ENCODE measurements at places on chromosomes 13 and 19.
A peak's percentile ranks its signal among the peaks of the same experiment; 100 is the strongest.

DNA sequence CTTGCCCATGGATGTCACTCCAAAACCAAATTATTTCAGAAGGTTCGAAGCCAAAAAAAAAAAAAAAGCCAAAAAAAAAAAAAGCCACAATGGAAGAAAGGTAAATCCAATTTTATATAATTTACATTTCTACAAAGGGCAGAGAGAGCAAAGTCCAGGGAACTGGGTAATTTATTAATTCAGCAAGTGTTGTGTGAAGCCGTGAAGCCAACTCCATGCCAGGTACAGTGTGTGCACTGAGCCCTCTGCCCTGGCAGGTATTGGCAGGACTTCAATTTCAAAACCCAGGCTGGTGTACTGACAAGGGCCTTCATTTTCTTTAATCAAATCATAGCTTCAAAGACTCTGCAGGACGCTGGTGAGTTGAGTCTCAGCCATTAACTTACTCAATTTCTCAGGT, 5.5 kb upstream of the RFPL4A start:
- no peak for DNase-seq

GRCh38 chr13:30526612-30527495, 61.1 kb upstream of the HMGB1 start:
- DNase-seq = no peak

GRCh38 chr13:75299246-75299645, 182.7 kb downstream of the TBC1D4 start:
- no peak for DNase-seq

DNA sequence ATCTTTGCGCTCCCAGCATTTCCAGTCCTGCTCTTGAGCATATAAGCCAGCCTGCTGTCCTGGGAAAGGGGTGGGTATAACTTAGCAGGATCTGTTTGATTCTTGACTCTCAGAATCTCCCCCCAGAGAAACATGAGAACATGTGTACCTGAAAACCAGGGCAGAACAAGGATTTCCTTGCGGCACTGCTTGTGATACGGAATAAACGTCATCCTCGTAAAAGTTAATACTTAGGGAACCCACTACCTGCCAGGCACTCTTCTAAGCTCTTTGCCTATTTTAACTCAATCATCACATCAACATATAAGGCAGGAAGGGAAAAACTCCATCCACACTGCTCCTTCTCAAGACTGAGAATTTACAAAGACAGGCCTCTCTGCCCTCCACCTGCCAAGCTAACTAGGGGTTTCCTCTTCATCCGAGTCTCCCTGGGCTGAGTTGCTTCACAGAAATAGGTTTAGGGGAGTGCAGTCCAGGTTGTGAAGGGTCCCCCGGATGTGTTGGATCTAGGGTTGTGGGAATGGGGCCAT, 1.1 kb downstream of the ZNF653 start:
- DNase-seq = no peak

DNA sequence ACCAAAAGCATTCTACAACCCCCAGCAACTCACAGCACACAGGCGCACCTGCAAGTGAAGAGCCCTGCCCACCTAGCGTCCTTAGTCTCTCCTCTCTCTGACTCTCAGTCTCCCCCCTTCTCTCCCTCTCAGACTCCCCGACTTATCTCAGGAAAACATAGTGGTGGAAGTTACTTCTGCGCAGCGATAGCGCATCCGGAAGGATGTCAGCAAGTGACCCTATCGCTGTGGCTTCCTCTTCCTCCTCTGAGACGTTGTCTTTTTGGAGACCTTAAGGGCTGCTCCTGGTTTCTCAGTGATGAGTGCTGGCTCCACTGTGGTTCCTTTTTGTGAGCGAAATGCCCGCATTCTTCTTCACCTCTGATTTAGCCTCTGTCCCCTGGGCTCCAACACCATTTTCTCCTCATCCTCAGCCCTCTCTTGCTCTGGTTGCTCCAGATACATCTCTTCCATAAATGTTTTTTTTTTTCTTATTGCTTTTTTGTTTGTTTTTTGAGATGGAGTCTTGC, 1.4 kb upstream of the YIF1B start:
- no peak for DNase-seq

- DNase-seq = no peak
These were observed 19.4 kb upstream of the DHRS12 start for GRCh38 chr13:51823359-51823758.

GRCh38 chr13:50801087-50801931, 42.2 kb downstream of the DLEU7 start:
- DNase-seq = peak; percentile 70

GRCh38 chr19:7355871-7356270, 7.1 kb downstream of the ARHGEF18 start:
- no peak for DNase-seq

DNA sequence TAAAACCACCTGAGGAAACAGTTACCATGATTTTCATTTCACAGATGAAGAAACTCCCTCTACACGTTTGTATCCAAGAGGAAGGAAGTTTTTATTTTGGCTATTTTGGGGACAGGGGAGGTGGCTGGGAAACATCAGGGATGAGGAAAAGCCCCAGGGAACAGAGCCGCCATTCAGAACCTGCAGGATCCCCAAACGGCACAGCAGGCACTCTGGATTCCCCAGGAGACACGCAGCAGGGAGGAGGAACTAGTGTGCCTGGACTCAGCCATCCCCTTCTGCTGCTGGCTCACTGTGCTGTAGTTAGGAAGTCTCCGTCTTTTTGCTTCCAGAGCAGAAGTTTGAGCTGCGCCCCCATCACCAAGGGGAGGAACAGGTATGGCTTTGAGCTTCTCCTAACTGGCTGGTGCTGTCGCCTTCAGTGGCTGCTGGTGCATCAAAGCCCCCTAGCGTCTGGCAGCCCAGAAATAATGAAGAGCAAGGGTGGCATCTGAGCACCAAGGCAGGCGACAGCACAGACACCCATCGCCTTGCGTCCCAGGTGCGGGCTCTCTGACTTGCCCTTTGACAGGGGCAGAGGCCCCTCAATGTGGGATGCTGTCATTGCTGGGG, 4.2 kb downstream of the NAPA start:
- DNase-seq = no peak

Data from COR-L47 (cell line).